Right renal cortex interstitium (tissue), 3 donors: ENCODE measurements at places on chromosomes 13 and 19. TPM values are rescaled to one million over a fixed set of nuclear protein-coding genes. Genes with fewer than 3 reads are reported as not detected.
A peak's percentile ranks its signal among the peaks of the same experiment; 100 is the strongest.

CEACAM16 gene
- polyA plus RNA-seq = not detected

RELB gene
- polyA plus RNA-seq = 4.9 TPM

ATP13A1 gene
- polyA plus RNA-seq = 40.0 TPM

TMIGD2 gene
- 0.28 TPM for polyA plus RNA-seq

FCGBP gene
- 9.2 TPM for polyA plus RNA-seq

KLK1 gene
- 1.7 TPM for polyA plus RNA-seq

CLPTM1 gene
- polyA plus RNA-seq = 113 TPM

PLEKHA4 gene
- polyA plus RNA-seq = 17.6 TPM

ZNF211 gene
- polyA plus RNA-seq = 36.7 TPM

- no peak for DNase-seq
Observed at GRCh38 chr13:52344108-52344507, 61.9 kb downstream of the THSD1 start.

DNA sequence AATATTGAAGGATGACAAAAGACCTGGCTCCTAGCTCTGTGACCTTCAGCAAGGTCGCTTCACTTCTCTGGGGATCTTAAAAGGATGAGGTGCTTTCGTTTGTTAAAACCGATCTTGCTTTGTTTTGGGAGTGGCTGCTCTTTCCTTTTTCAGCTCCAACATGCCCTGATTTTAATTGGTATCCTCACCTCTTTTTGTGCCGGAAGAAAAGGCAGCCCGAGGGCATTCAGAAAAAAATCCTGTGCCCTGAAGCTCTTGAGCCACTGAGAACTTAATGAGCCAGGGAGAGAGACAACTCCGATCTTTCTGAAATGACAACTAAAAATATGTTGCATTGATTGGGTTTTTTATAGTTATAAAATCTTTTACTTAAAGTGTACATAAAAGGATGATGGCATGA is 19.4 kb downstream of the CLDN10 start:
- DNase-seq = no peak

- no peak for DNase-seq
Observed at GRCh38 chr13:42363941-42364612, 92.1 kb downstream of the AKAP11 start.

- no peak for DNase-seq
Observed at GRCh38 chr13:113013878-113014751, 45.1 kb downstream of the MCF2L start.

- DNase-seq = no peak
Observed at GRCh38 chr13:44573790-44574465, 2.2 kb downstream of the TSC22D1 start.

DNA sequence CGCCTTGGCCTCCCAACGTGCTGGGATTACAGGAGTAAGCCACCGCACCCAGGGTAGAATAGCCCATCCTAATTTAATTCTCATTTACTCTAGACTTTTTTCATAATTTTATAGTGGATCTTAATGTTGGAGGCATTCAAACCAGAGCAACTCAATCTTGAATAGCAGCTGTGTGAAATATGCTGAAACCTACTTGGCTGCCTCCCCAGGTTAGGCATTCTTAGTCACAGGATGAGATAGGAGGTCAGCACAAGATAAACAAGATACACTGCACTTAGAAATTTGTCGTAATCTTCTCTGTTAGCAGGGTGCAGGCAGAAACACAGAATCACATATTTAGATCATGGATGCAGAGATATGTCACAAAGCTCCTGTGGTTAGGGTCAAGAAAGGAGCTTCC is 2.7 kb upstream of the ZNF43 start:
- DNase-seq = no peak

DNA sequence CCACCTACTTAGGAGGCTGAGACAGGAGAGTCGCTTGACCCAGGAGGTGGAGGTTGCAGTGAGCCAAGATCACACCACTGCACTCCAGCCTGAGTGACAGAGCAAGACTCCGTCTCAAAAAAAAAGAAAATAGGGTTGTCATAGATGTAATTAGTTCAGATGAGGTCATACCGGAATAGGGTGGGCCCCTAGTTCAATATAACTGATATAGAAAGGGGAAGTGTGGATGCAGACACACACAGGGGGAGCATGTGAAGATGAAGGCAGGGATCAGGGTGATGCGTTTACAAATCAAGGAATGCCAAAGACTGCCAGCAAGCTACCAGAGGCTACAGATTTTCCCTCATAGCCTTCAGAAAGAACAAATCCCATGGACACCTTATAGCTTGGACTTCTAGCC is 24.3 kb upstream of the EEF1AKMT1 start:
- DNase-seq = no peak

DNA sequence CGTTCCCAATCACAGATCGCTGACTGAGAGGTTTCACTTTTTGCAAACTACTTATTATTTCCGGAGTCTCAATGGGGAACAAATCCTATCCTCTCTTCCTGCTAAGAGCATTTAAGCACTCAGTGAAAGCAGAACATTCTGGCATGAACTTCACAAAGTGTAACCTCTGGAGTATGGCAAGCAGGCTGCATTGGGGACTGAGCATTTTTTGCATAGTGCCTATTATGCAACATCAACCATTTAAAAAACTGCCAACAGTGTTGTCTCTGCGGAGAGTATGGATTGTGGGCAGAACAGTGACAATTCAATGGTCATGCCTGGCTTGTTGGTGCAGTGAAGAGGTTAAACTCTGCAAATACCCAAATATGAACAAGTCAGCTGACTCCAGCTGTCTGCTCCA is 484.6 kb downstream of the OLFM4 start:
- DNase-seq = no peak

- DNase-seq = no peak
Observed at GRCh38 chr19:9427941-9428340, 7.4 kb downstream of the ZNF266 start.

DNA sequence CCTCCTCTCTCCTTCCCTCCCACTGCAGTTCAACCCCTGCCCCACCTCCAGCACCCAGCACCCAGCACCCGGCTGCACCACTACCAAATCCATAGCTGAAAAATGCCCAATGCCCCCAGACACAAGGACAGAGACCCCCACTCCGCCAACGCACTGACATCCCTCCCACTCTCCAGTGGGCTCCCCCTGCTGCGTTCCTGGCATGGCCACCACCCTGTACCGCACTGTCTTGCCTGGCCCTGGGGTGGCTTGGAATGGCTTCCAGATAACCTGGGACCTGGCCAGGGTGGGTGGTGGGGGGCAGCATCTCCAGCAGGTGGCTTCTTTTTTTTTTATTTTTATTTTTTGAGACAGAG is 5.8 kb upstream of the MKNK2 start:
- DNase-seq = no peak

DNA sequence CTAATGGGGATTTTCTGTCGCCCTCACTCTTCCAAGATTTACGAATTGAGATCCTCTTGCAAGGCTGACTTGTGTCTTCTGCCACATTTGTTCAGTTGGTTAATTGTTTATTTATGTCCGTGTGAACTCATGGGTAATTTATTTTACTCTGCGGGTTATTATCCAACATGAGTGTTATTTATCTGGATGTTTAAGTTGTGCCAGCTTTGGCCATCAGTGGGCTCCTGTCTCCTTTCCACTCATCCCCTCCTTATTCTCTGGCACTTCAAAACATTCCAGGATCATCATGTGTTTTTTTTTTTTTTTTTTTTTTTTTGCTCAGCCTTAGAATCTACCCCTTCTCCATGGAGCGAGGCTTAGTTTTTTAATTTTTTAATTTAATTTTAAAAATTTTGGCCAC is 19.0 kb downstream of the ACP7 start:
- no peak for DNase-seq

- DNase-seq = no peak
Observed at GRCh38 chr19:4063369-4064148, 3.1 kb downstream of the ZBTB7A start.

- DNase-seq = peak; percentile 52
Observed at GRCh38 chr13:110471833-110472162, 89.7 kb downstream of the RAB20 start.

DNA sequence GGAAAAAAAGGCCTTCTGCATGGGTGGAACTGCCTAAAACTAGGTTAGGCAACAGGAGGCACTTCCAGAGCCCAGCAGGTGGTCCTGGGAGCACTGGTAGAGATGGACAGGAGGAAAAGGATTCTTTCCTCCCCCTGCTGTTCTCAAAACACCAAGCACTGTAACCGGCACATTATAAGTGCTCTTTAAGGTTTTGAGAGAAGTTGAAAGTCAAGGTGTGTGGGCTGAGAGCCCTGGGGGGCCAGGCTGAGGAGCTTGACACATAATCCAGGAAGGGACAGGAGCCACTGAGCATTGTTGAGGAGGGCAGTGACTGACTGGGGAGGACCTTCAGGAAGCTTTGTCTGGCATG is 32.3 kb downstream of the SPATA13 start:
- no peak for DNase-seq

GRCh38 chr19:58451358-58452101 is at the start of gene ZNF324B:
Gene ZNF324B, plus strand, starts transcription at chr19:58451622. Its CDS starts 2,080 bp downstream, at chr19:58453702.
- peak; percentile 91 for DNase-seq

GRCh38 chr19:18490728-18491127 is 31.1 kb downstream of the ELL start:
- no peak for DNase-seq

GRCh38 chr13:33111414-33112110 is 95.3 kb downstream of the KL start:
- DNase-seq = no peak

DNA sequence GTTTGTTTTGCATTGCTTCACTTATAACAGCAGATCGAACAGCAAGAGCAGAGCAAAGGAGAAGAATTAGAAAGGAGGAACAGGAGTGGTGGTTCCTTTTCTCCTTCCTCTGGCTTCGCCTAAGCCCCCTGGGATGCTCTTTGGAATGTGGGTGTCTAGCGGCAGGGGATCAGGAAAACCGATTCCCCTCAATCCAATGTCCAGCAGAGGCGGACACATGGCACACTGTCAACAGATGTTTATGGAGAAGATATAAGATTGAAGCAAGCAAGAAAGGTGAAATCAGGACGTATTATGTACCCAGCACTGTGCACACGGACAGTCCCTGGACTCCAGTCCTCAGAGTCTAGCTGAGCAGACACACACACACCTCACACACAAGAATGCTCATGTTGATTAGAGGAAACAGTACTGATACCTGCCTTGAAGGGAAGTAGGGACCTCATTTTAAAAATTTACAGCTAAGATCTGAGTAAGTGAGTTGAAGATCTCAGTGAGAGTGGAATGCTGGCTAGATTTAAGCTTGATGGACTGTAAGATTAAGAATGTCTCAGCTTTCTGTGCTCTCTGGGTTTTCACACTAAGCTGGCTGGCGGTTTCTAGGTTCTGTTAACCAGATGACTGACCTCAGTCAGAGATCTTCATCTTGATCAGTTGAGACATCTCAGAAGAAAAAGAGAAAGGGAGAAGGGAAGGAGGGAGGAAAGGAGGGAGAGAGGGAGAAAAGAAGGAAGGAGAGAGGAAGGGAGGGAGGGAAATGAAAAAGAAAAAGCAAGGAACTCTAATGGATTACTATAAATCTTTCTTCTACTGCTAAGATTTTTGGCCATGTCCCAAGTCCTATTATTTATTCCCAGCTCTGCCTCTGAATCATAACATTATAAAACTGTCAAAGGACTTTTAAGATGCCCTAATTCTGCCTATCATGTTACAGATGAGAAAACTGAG is 44.8 kb downstream of the FLT1 start:
- DNase-seq = no peak

DNA sequence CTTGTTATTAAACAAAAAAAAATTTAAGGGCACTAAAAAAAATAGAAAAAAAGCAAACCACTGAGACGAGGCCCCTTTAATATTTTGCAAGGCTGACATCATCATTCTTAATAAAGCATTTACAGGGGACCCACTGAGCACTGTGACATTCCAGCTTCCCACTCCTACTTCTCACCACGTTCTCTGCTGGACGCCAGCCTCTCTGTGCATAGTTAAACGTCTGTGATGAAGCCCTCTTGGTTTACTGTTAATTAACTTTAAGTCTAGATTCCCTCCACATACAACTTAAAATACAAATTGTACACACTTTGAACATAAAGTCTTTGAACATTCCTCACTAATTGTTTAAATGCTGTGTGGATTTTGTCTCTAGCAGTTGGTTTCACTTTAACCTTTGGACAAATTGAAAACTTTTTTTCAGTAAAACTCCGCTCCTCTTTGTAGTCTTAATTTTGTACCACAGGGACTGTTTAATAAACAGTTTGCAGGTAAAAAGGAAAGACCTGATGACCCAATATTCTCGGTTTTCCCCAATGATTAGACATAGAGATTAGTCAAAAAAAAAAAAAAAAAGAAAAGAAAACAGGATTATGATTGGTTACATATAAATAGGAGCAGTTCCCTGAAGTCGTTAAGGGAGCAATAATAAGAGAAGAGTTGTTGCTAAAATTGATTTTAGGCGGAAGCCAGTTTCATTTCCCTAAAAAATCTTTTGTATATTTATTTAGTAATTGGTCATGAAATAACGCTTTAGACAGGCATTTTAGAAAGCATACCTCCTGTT is 219.8 kb downstream of the MZT1 start:
- DNase-seq = no peak

GRCh38 chr19:51259348-51260245 is 8.7 kb downstream of the SIGLECL1 start:
- peak; percentile 8 for DNase-seq

DNA sequence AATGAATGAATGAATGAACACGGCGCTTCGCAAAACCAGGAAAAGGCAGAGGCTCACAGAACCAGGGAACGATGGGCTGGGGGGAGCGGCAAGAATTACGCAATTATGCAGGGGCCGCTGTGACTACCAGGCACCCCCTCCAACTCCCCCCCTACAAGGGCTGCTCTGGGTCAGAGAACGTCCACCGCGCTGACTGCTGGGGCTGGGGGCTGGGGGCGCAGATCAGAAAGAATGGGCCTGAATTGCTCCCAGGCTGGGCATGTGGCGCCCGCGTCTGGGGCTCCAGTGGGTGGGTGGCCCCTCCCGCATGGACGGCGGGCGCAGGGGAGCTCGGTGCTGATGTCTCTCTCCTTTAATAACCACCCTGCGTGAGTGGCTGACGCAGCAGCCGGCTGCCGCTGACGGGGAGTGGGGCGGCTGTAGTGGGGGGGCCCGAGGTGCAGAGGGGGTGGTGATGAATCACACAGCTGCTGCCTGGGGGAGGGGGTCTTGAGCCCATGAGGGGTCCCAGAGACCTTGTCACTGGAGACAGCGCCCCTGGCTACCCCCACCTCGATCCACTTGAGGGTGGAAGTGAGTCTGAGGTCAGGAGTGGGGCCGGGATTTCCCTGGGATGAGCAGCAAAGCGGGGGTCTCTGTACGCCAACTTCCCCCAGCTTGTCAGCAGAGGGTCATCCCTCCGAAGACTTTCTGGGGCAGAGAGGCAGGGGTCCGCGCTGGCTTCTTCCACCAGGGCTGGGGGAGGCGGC is 1.5 kb upstream of the CIRBP start:
- no peak for DNase-seq
